ENCODE measurements at places on chromosomes 16 and 17. TPM values are rescaled to one million over a fixed set of nuclear protein-coding genes. Genes with fewer than 3 reads are reported as not detected.

CD300A gene
- total RNA-seq: 1.7 TPM

HBA2 gene
- 35.6 TPM for total RNA-seq

GDPD3 gene
- 2.6 TPM for total RNA-seq

TIMM22 gene
- total RNA-seq: 13.4 TPM

ATP2A3 gene
- total RNA-seq: 2.0 TPM

SSTR5 gene
- not detected for total RNA-seq

SPAG5 gene
- 4.7 TPM for total RNA-seq

ITGB3 gene
- total RNA-seq: 5.6 TPM

Measured in ovary (tissue), 10 donors.